AML-193 (cell line): ENCODE measurements at places on chromosomes 16 and 17.

GRCh38 chr16:82298472-82298871 lies 128.4 kb upstream of the MPHOSPH6 start:
- DNase-seq: no peak

DNA sequence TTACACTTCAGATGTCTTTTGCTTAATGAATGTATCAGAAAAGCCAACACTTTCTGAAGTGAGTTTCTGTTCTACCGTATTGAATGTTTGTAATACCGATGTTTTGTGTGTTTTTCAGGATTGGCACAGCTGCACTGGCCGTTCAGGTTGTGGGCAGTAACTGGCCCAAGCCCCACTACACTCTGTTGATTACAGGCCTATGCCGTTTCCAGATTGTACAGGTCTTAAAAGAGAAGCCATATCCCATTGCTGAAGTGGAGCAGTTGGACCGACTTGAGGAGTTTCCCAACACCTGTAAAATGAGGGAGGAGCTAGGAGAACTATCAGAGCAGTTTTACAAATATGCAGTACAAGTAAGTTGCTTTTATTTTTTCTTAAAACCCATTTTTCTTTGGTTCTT lies 4.7 kb upstream of the ABCC11 start:
- no peak for DNase-seq

- DNase-seq: no peak
Measured at GRCh38 chr17:15348021-15348420, 6.6 kb upstream of the TEKT3 start.

DNA sequence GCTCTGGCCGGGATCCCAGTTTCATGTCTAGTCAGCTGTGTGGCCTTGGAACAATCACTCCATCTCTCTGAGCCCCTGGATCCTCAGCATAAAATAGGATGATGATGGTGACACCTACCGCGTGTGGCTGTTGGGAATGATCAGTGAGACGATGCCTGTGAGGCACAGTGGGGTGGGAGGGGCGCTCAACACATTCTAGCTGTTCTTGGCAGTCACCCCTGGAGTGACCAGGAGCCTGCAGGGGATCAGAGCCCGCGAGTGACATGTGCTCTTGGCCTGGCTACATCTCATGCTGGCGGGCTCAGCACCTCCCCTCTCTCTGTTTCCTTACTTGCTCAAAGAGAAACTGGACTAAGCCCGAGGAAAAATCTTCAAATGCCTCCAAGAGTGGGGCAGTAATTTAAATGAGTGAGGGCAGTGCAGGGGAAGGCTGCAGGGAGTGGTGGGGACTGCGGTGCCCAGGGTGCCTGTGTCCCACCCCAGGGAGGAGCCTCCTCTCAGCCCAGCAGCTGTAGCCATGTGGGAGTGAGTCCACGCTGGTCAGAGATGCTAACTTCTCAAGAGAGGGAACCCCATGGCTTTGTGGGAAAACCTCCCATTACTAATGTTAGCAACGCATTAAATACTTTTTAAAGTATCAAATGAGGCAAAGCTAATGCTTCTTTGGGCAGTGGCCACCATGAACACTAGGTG lies 23.1 kb upstream of the DOK4 start:
- DNase-seq: no peak

DNA sequence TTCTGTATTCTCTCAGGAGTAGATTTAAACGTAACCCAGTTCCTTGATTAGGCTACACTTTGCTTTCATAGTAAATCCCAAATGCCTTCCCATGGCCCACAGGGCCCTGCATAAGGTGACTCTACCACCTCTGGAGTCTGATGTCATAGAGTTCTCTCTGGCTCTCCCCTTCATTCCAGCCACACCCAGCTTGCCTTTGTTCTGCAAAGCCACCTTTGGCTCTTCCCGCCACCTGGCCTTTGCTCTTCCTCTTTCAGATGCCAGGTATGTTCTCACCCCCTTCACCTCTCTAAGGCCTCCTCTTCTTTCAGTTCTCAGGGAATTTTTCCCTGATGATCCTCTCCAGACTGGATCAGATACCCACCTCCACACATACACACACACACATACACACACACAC lies 141.3 kb upstream of the HSBP1 start:
- no peak for DNase-seq

GRCh38 chr16:12419151-12419550 lies 384.5 kb downstream of the CPPED1 start:
- DNase-seq: no peak

- DNase-seq: peak; percentile 40
Measured at GRCh38 chr17:67359960-67360791, 6.2 kb downstream of the PSMD12 start.

- DNase-seq: no peak
Measured at GRCh38 chr16:11650641-11651591, 17.3 kb upstream of the SNN start.

DNA sequence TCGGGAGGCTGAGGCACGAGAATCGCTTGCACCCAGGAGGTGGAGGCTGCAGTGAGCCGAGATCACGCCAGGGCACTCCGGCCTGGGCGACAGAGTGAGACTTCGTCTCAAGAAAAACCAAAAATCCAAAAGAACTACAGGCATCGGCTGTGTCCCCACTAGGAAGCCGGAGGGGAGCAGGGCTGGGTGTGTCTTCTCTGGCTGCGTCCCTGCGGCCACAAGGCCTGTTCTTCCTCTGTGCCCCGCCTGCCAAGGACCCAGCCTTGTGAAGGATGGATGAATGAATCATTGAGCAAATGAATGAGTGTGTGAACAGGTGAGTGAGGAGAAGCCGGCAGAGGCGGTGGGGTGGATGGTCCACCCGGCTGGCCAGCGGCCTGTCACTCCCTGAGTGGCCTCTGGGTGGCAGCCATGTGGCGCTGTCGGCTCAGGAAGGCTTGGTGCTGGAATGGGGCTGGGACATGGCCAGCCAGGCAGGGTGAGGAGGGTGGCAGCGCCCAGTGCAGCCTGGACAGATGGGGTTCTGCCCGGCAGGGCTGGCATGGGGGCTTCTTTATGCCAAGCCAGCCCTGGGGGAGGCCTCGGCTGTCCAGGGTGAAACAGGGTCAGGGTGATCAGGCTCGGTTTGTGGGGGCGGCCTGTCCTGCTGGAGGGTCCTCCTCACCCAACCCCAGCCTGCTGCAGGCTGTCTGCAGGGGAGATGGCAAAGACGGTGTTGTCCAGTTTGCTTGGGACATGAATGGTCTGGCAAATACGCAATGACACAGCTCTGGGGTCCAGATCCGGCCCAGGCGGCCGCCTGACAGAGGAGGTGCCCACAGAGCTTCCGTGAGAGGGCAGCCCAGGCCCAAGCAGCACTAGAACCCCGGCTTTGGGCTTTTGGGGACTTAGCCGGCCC lies 21.7 kb downstream of the SLC25A10 start:
- peak; percentile 86 for DNase-seq

- DNase-seq: no peak
Measured at GRCh38 chr16:23113185-23113584, 36.1 kb downstream of the USP31 start.

DNA sequence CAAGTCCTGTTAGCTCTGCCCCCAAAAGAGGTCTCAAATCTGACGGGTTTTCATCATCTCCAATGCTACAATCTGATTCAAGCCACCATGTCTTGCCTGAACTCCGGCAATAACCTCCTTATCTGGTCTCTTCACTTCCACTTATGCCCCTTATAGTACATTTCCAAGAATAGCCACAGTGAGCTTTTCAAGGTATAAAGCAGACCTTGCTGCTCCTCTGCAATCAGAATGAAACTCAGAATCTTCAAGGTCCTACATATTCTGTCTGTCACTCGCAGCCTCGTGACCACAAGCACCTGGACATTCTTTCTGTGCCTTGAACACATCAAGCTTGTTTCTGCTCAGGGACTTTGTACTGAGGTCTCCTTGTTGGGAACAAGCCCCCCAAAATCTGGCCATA lies 84.7 kb downstream of the YPEL2 start:
- no peak for DNase-seq

GRCh38 chr16:13959626-13960025 lies 39.7 kb downstream of the ERCC4 start:
- no peak for DNase-seq

- no peak for DNase-seq
Measured at GRCh38 chr16:66918803-66919568, at the start of gene CDH16. Gene CDH16, minus strand, starts transcription at chr16:66918885. Its CDS starts 820 bp downstream, at chr16:66918065.

DNA sequence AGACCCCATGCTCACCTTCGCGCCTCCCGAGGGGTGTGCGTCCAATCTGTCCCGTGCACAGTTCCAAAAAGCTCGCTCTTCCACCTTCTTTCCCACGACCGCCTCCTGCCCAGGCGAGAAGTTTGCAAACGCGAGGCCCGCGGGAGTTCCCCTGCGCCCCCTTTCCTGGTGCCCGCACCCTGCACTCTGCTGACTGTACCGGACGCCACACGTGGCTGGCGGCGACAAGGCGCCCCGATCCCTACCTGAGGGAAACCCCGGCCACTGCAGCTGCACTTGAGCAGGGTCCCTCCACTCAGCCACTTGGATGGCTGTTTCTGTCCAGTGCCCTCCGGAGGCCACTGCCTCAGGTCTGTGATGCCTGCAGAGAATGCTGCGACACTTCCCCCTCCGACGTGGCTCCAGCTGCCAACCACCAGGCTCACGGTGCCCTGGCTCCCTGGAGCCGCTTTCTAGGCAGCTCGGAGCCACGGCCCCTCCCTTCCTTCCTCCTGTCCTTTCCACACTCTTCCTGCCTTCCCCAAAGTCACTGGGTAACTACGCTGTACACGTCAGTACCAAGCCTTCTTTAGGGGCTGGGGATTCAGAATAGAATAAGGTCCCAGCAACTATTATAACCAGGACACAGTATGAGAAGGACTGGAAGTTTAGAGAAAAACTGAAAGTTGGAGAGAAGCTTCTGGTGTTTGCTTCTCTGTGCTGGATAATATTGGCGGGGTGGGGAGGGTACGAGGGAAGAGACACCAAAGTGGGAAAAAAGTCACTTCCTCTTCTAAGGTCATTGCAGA lies at the start of gene MLKL:
MLKL (minus strand) TSS at position 425 of the 788 bp plus-strand sequence. CDS start 5,105 bp downstream, outside the sequence.
- peak; percentile 80 for DNase-seq

DNA sequence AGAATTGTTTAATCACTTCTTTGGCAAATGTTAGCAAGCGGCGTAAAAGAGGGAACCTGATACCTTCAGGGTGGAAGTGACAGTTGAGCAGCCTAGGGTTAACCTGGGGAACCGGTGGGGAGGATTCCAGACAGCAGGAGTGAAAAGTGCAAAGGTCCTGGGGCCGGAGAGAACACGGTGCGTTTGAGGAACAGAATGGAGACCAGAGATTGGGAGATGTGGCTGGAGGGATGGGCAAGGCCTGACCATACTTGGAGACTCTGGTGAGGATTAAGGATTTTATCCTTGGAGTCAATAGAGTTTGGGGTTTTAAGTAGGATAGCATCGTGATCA lies 2.3 kb upstream of the ZNF500 start:
- DNase-seq: no peak

GRCh38 chr17:8477715-8478441 lies 42.2 kb downstream of the NDEL1 start:
- no peak for DNase-seq

GRCh38 chr17:20026960-20027359 lies 17.8 kb downstream of the SPECC1 start:
- no peak for DNase-seq

- peak; percentile 92 for DNase-seq
Measured at GRCh38 chr17:56786989-56787482, 46.7 kb downstream of the C17orf67 start.

DNA sequence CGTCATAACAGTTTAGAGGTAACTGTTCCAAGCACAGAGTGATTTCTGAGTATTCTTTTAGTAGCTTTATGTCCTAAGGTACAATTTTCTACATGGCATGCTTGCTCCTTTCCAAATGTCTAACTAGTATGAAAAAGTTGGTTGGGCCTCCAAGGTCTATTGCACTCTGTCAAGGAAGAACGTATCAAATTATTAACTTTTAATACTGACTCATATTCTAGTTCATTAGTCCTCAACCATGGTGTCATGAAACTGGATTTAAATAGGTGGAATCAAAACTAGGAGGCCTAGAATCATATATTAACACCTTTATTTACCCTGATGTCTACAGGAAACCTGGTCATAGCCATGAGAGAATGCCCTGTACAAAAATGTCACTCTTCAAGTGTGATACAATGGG lies 61.4 kb downstream of the STH start:
- no peak for DNase-seq

GRCh38 chr16:67088551-67088950 lies 21.2 kb upstream of the PHAF1 start:
- DNase-seq: no peak

DNA sequence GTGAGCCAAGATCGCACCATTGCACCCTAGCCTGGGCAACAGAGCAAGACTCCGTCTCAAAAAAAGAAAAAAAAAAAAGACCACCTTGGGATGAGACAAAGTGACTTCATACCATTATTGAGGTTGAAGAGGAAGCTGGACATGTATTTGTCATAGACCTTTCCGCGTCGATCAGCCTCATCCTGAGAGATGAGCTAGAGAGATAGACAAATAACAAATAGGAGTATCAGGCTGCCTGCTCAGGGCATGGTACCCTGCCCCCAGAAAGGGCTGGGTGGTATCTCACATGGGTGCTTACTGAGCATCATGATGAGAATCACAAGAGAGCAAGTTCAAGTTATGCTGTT lies 22.1 kb downstream of the CNTNAP1 start:
- no peak for DNase-seq

GRCh38 chr16:51409001-51409675 lies 258.1 kb upstream of the SALL1 start:
- no peak for DNase-seq

DNA sequence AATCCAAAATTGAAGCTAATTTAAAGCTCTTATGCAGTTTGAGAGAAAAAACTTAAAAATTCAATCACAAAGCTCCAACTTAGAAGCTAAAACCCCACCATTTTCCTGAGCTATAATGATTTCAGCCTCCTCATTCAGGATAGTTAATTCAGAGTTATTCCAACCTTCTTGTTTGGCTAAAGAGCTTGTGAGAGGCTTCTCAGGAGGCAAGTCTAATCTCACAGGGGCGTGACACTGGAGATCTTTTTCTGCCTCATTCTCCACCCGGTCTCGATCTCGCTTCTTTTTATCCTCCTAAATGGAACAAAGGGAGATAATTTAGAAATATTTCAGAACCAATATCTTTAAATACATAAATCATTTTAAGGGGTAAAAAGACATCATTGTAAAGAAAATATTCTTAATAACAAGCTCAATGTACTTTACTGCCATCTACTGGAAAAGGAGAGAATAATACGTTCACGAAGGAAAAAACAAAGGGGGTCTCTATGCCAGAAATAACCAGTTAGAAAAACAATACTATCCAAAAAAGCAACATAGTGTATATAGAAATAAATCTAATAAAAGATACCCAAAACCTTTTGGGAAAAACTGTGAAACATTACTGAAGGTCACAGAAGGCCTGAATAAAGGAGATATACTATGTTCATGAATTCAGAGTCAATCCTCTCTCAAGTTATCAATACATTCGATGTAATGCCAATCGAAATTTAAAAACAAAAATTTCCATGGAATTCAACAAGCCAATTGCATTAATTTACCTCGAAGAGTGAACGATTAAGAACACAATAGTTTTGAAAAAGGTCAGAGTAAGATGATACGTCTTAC lies 13.9 kb downstream of the BRD7 start:
- peak; percentile 22 for DNase-seq

DNA sequence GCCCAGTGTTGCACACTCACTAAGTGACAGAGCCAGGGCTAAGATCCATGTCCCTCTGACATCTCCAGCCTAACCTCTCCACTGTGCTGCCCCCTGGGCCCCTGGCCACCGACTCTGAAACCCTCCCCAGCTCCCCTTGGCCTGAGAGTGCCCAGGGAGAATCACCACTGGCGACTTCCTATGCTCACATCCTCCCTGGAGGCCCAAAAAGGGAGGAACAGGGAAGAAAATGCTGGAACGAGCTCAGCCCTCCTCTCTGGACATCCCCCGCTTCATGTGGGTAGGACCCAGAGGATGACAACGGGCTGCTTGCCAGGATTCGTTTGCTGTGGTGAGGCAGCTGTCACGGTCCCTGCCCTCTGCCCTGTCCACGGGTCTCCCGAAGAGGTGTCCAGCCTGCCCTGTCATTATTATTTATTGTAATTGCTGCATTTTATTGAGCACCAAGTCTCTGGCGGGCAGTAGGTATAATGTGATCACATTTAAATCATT lies 153.5 kb upstream of the RPL38 start:
- no peak for DNase-seq
